ENCODE measurements at places on chromosomes 16 and 17.

DNA sequence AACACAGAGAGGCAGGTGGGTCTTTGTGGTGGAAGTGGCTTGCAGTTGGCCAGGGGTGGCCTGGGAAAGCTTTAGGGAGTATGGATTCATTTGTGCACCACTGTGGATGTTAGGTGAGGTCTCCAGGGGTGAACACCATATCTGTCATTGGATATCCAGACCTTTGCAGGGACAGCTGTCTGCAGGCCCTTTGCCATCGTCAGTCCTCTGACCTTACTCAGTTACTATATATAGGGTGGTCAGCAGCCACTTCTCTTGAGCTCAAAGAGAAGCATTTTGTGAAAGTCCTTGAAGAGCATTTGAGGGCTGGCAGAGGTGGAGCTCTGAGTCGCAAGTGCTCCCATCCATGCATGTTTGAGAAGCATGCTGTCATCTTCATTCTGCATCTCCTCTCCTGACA, 40.4 kb downstream of the TMEM11 start:
- no peak for DNase-seq

DNA sequence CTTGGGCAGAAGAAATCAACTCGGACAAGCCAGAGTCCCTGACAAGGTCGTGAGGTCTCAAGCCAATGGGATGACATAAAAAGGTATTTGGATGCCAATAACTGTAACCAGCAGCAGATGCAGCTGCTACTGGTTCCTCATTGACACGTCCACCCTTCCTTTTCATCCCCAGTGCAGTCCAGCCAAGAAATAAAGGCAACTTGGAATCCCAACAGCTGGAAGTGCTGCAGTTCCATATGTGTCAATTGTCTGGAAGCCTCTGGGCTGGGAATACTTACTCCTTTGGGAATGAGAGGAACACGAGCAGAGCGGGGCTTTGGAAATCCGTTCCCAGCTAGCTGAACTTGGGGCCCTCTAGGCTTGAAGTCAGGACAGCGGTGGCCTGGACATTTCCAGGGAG, 360.4 kb upstream of the ZFHX3 start:
- DNase-seq = no peak

DNA sequence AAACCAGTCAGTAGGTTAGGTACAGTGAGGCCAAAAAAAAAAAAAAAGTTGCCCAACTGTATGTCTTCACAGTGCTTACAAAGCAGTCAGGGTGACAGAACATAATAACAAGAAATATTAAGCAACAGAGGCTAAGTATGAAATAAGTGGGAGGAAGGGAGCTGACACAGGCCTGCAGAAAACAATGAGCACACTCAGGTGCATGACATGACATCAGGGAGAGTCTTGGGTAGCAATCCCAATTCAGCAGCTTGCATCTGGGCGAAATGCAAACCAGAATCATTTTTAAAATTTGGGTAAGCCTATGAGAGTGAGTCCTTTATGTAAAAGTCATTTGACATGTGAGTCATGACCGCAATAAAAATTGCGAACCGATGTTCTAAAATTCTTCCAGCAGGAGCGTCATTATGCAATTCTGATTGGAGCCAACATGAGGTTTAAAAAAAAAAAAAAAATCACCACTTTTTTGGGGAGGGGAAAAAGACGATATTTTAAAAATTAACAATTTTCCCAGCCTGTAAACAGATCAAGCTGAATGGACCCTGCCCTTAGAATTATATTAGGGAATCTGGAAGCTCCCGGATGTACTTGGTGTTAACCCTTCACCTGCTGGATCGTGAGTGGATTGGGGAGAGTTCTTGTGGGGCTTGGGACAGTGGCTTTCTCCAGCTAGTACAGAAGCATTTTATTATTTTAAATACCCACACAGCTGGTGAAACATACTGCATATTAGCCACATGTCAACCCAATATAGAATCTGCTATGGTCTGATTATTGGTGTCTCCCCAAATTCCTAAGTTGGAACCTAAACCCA, 127.9 kb downstream of the NPIPB5 start:
- no peak for DNase-seq

DNA sequence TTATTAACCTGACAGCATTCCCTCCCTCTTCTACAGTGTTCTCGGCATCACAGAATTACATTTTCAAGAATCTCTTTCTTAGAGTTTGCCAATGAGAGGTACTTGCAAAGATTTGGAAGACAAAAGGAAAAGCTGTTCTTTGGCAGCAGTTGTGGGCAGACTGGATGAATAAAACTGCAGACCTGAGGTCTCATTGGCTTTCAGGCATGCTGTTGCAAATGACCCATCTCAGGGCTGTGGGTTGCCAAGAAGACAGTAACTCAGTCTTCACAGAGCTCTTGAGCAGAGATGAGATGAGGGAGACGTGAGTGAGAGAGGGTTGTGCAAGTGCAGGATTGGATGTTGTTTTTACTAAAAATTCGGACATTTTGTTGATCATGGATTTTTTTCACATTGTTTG, 11.3 kb upstream of the USP31 start:
- no peak for DNase-seq

GRCh38 chr16:78292844-78293380, 193.5 kb downstream of the WWOX start:
- DNase-seq = no peak

GRCh38 chr16:79950932-79951719, 350.6 kb upstream of the MAF start:
- DNase-seq = no peak

DNA sequence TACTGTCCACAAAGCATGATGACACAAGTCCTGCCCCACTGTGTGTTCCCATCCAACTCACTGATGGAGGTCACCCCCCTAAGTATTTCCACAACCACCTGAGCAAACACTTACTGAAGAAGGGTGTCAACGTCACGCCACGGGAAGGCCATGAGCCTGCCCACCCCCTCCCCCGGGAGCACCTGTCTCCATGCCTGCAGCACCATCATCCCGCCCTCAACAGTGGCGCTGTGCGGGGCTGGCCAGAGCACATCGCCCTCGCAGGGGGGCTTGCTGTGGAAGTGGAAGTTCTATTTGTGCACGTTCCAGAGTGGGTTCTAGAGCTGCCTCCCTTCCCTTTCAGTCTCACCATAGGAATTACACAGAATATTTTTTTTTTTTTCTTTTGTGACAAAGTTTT, 4.3 kb upstream of the MBTPS1 start:
- no peak for DNase-seq

DNA sequence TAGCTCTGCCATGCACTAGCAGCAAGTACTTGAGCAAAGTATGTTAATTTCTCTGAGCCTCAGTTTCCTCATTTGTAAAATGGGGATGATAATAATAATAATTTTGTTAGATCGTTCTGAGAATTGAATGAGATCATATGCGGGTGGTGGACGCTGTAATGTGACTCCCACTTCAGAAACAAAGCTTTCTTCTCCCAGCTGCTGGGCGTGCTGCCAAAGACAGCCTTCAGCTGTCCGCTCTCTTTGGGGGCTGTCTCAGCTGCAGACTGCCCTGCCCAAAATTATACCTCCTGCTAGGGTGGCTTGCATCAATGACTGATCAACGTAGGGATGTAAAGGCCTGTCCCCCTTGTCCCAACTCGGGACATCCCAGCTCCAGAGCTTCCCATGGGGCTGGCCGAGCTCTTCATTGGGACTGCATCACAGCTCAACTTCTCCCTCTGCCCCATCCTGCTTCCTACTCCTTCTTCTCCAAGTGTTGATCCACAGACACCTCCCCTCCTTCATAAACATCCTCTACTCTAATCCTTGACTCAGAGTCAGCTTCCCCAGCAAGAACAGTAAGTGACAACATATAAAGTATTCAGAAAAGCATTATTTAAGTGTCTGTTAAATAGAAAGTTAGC, 30.7 kb upstream of the CDH5 start:
- DNase-seq = no peak

- no peak for DNase-seq
Observed at GRCh38 chr16:57799600-57800199, 2.6 kb downstream of the KIFC3 start.

DNA sequence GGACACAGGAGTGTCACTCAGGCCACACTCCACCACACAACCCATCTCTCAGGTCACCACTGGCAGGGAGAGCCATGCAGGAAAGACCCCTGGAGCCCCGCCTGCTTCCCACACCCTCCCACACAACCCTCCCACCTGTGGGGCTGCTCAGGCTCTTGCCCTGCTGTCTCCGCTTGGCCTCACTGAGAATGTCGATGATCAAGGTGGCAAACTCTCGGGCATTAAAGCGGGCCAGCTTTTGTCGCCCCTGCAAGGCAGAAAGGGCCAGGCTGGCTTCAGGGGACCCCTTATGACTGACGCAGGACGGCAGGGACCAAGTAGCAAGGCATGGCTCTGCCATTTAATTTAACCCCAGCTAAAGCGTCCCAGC, 8.5 kb downstream of the TP53I13 start:
- DNase-seq = no peak

DNA sequence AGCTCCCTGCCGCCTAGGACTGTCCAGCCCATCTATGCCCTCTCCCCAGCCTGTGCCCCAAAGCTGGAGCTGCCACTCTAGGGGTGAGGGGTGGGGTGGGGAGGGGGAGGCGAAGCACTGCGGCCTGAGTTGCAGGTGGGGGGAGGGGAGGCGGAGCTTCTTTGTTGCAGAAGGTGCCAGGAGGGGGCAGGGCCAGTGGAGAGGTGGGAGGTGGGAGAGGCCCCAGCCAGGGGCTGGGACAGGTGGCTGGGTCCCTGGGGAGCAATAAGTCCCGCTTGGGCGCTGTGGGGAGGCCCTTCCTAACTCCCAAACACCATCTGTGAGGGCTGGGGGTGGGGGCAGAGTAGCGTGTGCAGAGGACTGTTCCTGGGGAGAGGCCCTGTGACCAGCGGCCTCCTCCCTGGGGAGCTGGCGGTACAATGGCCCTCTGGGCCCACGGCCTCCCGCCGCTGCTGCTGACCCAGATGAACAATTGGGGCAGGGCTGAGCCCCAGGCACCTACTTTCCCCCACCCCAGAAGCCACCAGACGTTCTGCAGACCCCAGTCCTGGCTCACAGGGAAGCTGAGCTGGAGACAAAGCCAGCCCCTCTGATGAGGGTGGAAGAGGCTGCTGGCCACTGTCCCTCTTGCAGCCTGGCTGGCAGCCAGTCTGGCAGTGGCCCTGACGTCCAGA, 2.2 kb upstream of the NTN3 start:
- no peak for DNase-seq

DNA sequence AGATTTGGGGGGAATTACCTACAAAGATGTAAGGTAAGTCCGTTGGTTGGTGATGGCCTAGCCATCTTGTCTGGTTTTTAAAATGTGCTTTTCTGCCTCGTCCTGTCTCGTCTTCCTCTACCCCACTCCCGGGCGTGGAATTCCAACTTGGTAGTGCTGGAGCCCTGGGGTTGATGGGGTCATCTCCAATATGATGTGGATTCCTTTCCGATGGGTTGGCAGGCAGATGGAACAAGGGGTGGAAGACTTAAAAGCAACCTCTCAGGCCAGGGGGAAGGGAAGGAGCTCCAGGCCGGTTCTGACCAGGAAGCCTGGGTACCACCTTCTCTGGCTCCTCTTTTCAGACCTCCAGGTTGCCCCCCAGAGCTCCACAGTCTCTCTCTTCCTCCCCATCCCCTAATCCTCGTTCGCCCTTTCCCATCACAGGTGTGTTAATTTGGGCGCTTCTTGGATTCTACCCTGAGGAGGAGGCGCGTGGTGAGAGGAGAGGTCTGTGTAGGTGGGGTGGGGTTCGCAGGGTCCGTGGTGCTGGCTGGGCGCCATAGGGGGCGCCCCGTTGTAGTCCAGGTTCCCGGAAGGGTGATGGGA, 5.1 kb upstream of the HOXB2 start:
- no peak for DNase-seq

GRCh38 chr16:7086822-7087616, 245.6 kb upstream of the RBFOX1 start:
- no peak for DNase-seq

- no peak for DNase-seq
Observed at GRCh38 chr16:3854750-3855541, 25.6 kb downstream of the CREBBP start.

- no peak for DNase-seq
Observed at GRCh38 chr17:63405741-63406261, 40.3 kb downstream of the CYB561 start.

GRCh38 chr17:28008513-28008912, 34.0 kb upstream of the NLK start:
- DNase-seq = no peak

DNA sequence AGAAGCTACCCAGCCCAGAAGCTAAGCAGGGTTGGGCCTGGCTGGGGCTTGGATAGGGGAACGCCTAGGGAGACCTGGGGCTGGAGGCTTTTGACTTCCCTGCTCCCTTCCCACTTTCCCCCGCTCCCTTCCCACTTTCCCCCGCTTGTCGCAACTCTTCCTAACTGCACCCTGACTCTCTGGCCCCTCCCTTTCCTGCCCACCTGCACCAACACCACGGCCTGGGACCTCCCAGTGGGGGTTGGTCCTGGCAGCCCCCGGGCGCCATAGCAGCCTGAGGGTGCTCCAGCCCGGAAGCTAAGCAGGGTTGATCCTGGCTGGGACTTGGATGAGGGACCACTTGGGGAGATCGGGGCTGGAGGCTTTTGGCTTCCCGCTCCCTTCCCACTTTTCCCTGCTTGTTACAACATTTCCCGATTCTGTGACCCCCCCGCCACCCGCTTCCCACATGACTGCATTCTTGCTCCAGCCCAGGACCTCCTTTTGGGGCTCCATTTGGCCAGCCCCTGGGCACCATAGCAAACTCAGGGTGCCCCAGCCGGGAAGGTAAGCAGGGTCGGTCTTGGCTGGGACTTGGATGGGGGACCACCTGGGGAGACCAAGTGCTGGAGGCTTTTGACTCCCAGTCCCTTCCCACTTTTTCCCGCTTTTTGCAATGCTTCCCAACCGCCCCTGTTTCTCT, 2287.0 kb downstream of the TP53TG3F start:
- DNase-seq = no peak

GRCh38 chr17:62780951-62781350, 27.2 kb downstream of the MARCHF10 start:
- no peak for DNase-seq

DNA sequence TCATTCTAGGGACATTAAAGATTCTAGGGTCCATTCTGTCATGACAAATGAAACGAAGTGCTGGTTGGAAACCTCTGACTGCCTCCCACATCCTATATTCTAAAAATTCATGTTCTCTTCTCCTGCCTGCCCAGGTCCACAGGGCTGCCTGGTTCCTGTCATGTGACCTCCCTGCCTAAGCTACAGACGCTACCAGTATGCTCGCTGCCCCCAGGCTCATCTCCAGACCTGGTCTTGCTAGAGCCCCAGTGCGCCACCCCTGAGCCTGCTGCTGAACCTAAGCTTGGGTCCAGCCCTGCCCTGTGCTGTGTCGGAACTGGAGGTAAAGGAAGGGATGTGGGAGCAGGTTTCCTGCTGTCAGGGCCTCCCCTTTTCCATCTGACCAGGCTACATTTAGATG, 231.6 kb upstream of the CDH5 start:
- no peak for DNase-seq

GRCh38 chr17:40323391-40324381, 14.7 kb downstream of the RARA start:
- peak; percentile 67 for DNase-seq

Measured in activated T-helper 1 cell treated with anti-CD3 and anti-CD28 coated beads, Interleukin-2, amount 50 U/mL, for 16 hours (primary cell).